ENCODE measurements at places on chromosomes 6 and 20. TPM values are rescaled to one million over a fixed set of nuclear protein-coding genes. Genes with fewer than 3 reads are reported as not detected.

The AGER gene
- 9.0 TPM for total RNA-seq

The FAM209B gene
- not detected for total RNA-seq

The NHLRC1 gene
- not detected for total RNA-seq

The LAMA5 gene
- total RNA-seq = 128 TPM

The CGA gene
- not detected for total RNA-seq

The SLC35D3 gene
- total RNA-seq = not detected

The HRH3 gene
- total RNA-seq = not detected

The TUBB2B gene
- total RNA-seq = 14.9 TPM

The RTN4IP1 gene
- total RNA-seq = 15.3 TPM

The SLC35A1 gene
- 8.2 TPM for total RNA-seq

The RPS10 gene
- total RNA-seq = 1,163 TPM

The FAM209A gene
- not detected for total RNA-seq

The CST1 gene
- total RNA-seq = not detected

The OTOR gene
- not detected for total RNA-seq

The FLRT3 gene
- total RNA-seq = 0.37 TPM

The DSE gene
- total RNA-seq = 3.8 TPM

The PREP gene
- 63.2 TPM for total RNA-seq

The CYB5R4 gene
- 7.1 TPM for total RNA-seq

The PSORS1C2 gene
- total RNA-seq = not detected

The FOXQ1 gene
- not detected for total RNA-seq

The CBLN4 gene
- not detected for total RNA-seq

The TBXT gene
- total RNA-seq = not detected

The GSTA3 gene
- total RNA-seq = not detected

The NKX2-4 gene
- not detected for total RNA-seq

The DTD1 gene
- 14.1 TPM for total RNA-seq

The STMND1 gene
- total RNA-seq = 1.1 TPM

The KCNK5 gene
- total RNA-seq = 70.3 TPM

The HLA-DOA gene
- total RNA-seq = 3.7 TPM

The LPA gene
- not detected for total RNA-seq

The SAPCD1 gene
- 3.3 TPM for total RNA-seq

The LST1 gene
- total RNA-seq = 7.6 TPM

Measured in transverse colon (tissue), 4 donors.